ENCODE measurements at places on chromosomes 13 and 19.

GRCh38 chr19:30090476-30090875 is 148.4 kb downstream of the URI1 start:
- no peak for DNase-seq

DNA sequence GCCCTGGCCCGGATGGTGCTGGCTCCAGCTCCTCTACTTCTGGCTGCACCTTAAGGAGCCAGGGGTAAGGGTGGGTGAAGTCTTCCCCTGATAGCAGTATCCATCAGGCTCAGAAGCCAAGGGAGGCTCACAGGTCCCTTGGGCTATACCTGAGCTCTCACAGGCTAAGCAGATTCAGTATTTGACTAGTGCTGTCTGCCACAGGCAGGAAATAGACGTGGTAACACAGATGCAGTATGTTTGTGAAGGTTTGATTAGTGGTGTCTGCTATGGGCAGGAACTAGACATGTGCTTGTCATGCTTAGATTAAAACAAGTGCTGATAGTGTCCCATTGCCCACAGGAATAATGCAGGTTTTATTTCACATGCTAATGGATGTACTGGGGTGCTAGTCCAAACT is 4.0 kb downstream of the SYT5 start:
- DNase-seq, result no peak

DNA sequence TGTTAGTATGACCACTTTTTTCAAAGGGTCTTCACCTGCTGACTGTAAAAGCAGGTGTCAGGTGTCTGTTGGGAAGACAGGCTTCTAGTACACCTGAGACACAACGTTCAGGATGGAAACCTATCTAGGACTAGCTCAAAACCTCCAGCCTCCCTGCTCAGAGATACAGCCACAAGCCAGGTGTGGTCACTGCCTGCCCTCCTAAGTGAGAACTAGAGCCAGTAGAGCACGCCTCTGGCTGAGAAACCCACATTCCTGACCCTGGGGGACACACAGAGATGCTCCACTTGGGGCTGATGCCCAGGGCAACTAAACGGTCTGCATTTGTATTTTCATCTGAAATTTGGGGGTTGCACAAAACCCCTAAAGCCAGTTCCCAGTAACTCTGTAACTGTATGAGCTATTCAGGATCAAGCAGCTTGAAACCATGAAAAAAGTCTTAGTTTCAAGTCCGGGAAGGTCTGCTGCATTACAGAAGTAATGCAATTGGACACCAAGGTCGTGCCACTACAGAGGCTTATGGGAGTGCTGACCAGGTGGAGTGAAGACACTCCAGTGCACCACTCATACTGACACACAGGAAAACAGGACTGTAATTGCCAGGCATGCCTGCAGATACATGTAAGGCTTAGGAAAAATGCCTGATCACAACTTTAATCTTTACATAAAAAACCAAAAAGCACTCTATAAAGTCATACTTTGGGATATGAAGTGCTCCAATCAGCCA is 27.8 kb downstream of the ANKRD10 start:
- DNase-seq, result no peak

- DNase-seq, result no peak
Observed at GRCh38 chr19:16328824-16329482, 4.3 kb downstream of the KLF2 start.

DNA sequence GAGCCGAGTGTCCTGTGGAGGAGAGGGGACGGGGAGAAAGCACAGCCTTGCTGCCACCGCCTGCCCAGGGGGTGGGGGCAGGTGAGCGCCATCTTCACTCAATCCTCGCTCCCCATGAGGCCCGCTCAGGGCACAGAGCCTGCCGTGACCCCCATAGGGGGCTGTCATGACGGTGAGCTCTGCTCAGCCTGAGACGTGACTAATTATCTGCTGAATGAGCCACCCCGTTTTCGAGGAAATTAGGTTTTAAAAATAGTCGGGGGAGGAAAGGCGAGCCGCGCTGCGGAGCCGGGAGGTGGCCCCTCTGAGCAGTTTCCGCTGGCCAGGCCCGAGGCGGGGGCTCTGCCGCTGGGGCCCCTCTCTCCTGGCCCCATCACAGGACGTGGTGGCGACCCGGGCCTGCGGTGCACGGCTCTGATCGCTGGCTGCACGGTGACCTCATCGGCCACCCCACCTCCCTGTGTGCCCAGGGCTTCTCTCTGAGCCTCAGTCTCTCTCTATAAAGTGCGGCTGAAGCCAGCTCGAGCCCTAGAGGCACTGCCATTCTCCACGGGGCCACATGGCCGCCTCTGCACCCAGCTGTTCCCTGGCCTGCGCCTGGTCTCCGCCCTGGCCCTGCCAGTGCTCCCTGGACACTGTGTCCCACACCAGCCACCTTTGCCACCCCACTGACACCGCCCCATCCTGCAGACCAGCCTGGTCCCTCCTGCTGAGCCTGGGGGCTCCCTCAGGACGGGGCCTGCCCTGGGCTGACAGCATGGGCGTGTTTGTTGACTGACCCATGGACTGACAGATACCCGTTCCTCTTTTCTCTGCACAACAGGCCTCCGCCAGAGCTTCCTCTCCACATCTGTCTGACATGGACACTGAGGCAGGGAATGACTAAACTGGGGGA is 28.3 kb downstream of the PIP5K1C start:
- DNase-seq, result no peak

Measured in transverse colon (tissue), 4 donors.